ENCODE measurements at places on chromosomes 3 and 15.

GRCh38 chr3:64491843-64492242 is 196.0 kb downstream of the ADAMTS9 start:
- DNase-seq, result no peak

DNA sequence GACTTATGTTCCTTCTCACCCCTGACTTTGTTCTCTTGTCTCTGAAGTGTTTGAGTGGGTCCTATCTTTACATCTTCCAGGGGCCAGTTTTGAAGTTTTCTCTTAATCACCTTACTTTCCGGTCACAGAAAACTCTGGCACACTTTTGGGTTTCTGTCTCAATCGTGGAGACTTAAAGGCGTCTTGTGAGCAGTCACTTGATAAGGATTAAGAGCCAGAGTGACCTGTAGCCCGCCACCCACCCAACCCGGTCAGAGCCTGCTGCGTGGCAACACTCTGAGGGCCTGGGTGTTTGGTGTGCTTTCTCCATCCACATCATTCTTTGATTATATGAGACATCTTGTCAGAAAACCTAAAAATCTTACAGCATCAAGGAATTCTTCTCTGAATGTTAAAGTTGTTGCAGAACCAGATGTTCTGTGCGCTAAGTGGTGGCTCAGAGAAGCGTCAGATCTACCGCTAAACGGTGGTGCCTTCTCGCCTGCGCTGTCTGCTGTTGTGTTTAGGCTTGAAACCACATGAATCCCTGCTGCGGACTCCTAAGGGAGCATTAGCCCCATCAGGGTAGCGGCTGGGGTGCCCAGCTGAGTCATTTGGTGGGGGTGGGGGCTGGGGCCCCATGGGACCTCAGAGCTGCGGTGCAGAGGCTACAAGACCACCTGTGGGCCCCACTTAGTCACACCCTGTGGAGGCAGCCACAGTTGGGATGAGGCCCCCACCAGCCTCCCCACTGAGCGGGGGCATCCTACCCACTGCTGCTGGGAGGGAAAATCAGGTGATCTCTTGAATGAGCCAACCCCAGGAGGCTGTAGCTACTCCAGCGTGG is 158.7 kb upstream of the BHLHE40 start:
- no peak for DNase-seq

GRCh38 chr3:47000922-47001730 is 21.7 kb downstream of the NBEAL2 start:
- DNase-seq, result no peak

DNA sequence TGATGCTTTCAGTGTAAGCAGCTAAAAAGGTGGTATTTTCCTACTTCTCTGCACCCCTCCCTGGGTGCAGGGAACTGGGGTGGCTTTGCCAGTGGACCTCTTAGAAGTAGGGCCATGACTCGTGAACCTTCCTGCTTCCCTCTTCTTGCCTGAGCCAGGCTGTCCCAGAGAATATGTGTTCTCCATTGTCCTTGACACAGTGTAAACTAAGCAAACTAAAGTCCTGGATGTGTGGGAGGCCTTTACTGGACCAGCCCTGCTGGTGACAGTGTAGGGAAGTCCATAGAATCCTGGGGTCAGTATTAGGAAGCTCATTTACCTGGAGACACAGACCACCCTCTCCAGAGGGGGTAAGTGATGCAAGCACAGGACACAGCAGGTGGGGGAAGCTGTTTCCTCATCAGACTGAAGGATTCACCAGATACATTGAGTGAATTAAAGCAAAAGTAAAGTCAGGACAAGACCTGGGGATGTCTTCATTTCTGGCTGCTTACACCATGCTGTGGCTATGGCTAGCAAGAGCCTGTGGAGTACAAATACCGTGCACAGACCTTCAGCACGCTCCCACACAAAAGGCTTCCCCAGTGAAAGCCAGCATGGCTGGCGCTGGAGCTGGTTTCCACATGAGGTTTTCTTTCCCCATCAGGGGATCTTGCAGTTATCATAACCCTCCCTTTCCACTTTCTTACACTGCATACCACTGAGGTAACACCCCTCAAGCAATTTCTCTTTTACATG is 64.8 kb upstream of the LPP start:
- no peak for DNase-seq

Data from CD4-positive, alpha-beta memory T cell (primary cell).